ENCODE measurements at places on chromosomes 7 and 10. TPM values are rescaled to one million over a fixed set of nuclear protein-coding genes. Genes with fewer than 3 reads are reported as not detected.

GRCh38 chr10:117899181-117899683 lies 147.5 kb downstream of the RAB11FIP2 start:
- peaks cover 7% of the 10 kb centered on the region for H3K4me1 ChIP-seq
- no peak overlapping the region for H3K27ac ChIP-seq

DNA sequence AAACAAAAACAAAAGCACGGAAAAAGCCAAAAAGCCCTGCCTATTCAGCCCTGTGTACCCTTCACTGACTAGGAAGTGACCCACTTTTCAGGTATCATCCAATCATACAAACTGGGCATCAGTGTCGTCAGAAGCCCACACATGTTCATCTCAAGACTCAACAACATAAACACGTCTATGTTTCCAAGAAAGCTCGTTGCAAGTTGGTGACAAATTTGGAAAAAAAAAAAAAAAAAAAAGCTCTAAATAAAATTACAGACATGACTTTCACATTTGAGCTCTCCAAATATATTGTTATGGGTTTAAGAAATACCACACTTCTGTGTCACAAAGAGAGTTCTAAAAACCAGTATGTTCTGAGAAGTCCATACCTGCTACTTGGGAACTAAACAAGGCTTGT lies 204.7 kb upstream of the KLF14 start:
- no peaks in the 10 kb centered on the region for H3K27me3 ChIP-seq
- no peak for DNase-seq
- peaks cover 78% of the 10 kb centered on the region for H3K36me3 ChIP-seq
- H3K4me3 ChIP-seq = peak overlapping the region; percentile 86
- H3K4me1 ChIP-seq = peaks cover 97% of the 10 kb centered on the region

GRCh38 chr7:26156451-26157420 lies 4.7 kb downstream of the NFE2L3 start:
- peaks cover 82% of the 10 kb centered on the region for H3K4me1 ChIP-seq

DNA sequence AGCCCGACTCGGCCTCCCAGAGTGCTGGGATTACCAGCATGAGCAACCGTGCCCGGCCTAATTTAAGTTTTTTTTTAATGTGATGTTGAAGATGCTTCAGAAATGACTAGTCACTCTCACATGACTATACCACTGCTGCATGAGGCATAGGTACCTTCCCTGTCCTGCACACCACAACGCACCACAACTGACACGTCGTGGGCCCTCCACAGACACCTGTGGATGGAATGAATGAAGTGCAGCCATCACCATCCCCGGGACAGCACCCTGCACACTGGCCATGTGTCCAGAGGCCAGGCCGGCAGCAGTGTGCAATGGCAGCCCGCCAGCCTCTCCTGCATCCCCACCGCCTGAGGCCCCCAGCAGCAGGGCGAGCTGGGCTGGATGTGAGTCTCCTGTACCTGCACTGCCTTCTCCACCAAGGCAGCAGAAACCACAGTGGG lies 55.1 kb downstream of the VOPP1 start:
- peaks cover 8% of the 10 kb centered on the region for H3K36me3 ChIP-seq
- H3K4me3 ChIP-seq = peak overlapping the region; percentile 29
- H3K27ac ChIP-seq = peak overlapping the region; percentile 38
- DNase-seq = peak; percentile 87
- H3K27me3 ChIP-seq = no peaks in the 10 kb centered on the region

DNA sequence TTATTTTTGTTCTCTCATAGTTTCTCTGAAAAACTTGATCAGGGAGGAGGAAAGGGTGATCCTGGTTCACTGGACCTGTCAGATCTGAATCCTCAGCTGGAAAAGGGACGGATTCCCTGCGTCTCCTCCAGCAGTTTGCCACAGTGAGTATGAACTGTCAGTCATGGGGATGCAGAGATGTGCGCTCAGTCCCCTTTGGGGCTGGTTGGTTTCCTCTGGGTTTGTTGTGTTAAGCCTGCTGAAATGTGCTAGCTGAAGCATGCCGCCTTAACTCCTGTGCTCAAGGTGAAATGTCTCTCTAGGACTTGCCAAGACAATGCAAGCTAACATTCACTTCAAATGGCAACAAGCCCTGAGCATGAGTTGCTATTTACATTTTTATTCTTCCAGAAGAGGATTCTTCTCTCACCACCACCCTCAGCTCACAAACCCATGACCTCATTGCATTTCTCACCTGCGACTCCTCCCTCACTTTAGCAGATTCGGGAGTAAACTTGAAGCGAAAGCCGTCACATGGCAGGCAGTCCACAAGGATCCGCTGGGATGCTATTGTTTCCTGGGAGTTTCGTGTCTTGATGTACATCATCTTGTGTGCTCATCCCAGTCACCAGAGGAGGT lies 192.9 kb upstream of the FZD8 start:
- DNase-seq = no peak
- no peaks in the 10 kb centered on the region for H3K36me3 ChIP-seq
- H3K27me3 ChIP-seq = no peaks in the 10 kb centered on the region

DNA sequence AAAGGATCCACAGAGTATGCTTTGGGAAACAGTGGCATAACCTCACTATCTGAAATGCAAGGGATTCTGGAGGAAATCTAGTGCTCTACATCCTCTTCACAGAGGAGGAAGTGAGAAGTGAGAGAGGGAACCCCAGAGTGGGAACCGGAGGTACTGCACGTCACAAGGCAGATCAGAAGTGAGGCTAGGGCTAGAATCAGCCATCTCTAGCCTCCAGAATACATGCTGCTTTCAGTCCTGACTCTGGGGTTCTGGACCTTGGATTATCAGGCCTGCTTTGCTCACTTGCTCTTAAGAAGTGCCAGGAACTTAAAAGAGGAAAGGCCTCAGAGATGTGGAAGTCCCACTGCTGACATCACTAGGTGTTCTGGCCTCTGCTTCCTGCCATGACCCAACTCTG lies 25.7 kb downstream of the ZNF503 start:
- DNase-seq = no peak
- H3K4me3 ChIP-seq = no peak overlapping the region
- H3K27me3 ChIP-seq = peaks cover 7% of the 10 kb centered on the region
- H3K27ac ChIP-seq = no peak overlapping the region
- H3K4me1 ChIP-seq = no peaks in the 10 kb centered on the region

DNA sequence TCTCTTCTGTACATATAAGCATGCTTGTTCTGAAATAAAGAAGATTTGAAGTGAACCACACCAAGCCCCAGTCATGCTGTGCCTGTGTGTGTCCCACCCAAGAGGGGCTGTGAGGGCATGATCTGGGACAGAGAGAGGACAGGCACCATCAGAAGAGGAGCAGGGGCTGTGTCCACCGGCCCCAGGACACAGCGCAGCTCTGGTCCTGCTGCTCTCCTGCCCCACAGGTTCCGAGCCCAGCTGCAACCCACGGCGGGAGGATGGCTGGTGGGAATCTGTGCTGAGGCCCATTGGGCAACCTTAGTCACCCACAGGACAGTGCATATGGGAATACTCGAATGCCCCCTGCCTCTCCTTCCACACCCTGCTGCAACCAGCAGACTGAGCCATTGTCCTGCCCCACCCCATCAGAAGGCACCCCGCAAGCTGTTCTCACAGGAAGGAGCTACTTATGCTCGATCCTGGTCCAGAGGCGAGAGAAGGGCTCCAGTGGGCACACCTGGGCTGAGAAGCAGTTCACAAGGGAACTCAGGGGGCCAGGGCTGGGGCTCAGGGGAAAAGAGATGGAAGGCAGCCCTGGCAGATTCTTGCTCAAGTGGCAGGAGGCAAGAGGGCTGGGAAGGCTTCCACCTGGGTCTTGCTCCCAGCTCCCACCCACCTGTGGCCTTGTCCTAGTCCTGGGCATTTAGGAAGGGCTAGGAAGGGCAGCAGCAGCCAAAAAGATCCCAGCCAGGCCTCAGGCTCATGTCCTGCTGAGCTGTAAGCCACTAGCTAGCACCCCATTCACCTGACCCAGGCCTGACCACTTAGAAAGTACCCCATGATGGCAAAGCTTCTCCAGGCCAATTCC lies 31.9 kb downstream of the LDB3 start:
- no peak for DNase-seq
- H3K27me3 ChIP-seq = no peaks in the 10 kb centered on the region
- H3K4me1 ChIP-seq = no peaks in the 10 kb centered on the region
- no peak overlapping the region for H3K27ac ChIP-seq
- H3K4me3 ChIP-seq = no peak overlapping the region

DNA sequence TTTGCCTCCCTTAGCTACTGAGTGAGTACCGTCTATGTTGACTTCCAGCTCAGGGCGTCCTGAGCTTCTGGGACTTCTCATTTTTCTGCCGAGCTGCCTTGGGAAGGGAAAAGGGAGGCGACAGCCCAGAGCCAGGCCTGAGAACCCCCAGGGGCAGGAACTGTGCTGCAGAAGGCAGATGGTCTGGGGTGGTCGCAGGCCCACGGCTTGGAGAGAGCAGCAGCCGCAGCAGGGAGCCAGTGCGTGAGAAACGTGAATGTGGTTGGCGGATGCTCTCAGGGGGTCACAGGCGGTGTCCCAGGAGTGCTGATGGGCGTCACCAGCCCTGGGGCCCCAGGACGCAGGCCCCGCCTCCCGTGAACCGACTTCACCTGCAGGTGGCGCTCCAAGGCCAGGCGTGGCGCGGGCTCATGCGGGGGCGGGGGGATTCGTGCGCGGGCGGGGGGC lies 9.2 kb upstream of the PWWP2B start:
- H3K27ac ChIP-seq = peak overlapping the region; percentile 64
- H3K36me3 ChIP-seq = no peaks in the 10 kb centered on the region
- peak overlapping the region; percentile 36 for H3K4me3 ChIP-seq
- peak; percentile 82 for DNase-seq

DNA sequence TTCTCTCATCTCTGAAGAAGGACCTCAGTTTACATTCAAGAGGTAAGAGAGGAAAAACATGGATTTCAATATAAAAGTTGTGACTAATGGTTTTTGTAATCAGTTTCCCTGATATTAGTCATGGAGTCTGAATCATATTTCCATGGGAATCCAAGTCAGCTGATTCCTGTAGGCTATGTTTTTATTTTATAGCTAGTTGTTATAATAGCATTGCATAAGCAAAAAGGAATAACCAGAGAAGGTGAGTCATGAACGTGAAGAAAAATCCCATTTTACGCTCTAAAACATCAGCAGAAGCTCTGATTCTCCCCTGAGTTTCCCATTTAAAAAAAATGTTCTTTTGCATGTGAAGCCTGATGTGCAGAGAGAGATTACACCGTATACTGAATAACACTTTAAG lies 299.3 kb downstream of the SFMBT2 start:
- H3K27ac ChIP-seq = no peak overlapping the region
- peaks cover 9% of the 10 kb centered on the region for H3K27me3 ChIP-seq
- H3K4me3 ChIP-seq = no peak overlapping the region
- H3K4me1 ChIP-seq = peaks cover 7% of the 10 kb centered on the region

GRCh38 chr10:97003151-97003803 lies 171.2 kb downstream of the LCOR start:
- DNase-seq = no peak
- no peaks in the 10 kb centered on the region for H3K27me3 ChIP-seq
- H3K4me3 ChIP-seq = no peak overlapping the region
- no peaks in the 10 kb centered on the region for H3K4me1 ChIP-seq
- H3K27ac ChIP-seq = no peak overlapping the region

DNA sequence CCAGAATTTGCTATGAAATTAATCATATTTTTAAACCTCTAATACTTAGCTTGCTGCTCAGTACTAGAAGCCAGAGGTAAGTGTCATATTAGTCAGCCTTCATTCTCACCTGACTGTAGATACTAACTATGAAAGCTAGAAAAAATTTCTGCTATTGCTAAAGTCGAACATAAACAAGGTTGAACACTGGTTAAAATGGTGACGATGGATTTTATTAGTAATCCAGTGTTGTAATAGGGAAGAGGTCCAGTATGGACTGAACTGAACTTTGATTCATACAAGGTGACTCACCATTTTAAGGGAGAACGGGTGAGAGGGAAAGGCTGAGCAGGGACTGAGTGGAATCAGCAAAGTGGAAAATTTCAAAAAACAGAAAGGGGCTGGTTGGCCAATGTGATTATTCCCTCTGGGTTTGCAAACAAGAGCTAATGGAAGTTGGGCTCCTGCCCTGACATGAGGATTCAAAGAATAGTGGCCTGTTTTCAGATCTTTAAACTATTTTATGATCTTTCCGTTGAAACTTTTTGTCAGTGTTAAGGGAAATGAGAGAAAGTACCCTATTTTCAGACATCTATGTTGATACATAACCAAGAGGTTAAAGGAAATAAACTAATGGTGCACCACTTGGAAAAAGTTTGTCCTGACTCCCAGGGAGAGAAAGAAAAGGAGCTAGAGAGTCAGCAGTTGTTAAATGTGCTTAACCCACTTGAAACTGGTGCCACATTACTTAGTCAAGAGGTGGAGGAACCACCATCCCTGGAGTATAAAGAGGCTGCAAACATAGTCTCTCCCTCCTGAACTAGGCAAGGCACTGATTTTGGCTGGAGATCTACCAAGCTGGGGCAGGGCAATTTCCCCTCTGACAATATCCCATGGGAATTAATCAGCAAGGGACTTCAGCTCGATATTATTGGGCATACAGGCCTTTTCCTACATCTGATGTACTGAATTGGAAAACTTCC lies 15.3 kb upstream of the AKR1C1 start:
- H3K27me3 ChIP-seq = no peaks in the 10 kb centered on the region
- no peak overlapping the region for H3K27ac ChIP-seq
- no peaks in the 10 kb centered on the region for H3K4me1 ChIP-seq
- no peak overlapping the region for H3K4me3 ChIP-seq

DNA sequence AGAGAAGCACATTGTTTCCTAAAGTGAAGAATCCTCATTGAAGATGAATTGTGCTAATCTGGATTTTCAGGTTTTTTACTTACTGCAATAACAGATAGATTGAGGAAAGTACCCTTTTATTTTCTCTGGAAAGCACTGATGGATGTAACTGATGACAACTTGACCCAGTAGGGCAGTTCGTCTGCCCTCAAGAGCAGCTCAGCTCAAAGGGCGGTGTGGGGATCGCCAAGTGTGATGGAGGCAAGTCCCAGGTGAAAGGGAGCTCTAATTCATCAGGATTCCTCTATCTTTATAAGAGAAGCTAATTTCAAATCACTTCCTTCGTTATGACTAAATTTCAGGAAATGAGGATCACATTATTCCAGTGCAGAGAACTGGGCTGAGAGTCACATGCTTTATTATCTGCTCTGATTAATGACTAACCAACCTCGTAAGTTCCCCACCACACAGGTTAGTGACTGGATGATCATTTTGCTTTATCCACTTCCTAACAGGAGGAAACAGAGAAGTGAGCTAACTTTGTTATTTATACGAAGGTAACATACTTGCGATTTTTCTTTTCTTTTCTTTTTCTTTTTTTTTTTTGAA lies 98.8 kb downstream of the PFKFB3 start:
- H3K36me3 ChIP-seq = peaks cover 25% of the 10 kb centered on the region
- no peak overlapping the region for H3K27ac ChIP-seq
- H3K4me1 ChIP-seq = peaks cover 57% of the 10 kb centered on the region
- no peak for DNase-seq
- no peak overlapping the region for H3K4me3 ChIP-seq
- no peaks in the 10 kb centered on the region for H3K27me3 ChIP-seq

Gene UPK3BL2
- total RNA-seq = 37.9 TPM

Gene RNLS
- 6.2 TPM for total RNA-seq

Gene PCBD1
- total RNA-seq = 40.3 TPM

Gene TCAF2
- total RNA-seq = 44.7 TPM

Gene PON1
- total RNA-seq = 0.65 TPM

Gene ZNRF2
- 19.6 TPM for total RNA-seq
